ENCODE measurements at places on chromosomes 16 and 17.
A peak's percentile ranks its signal among the peaks of the same experiment; 100 is the strongest.

GRCh38 chr16:69513180-69513966, 52.4 kb upstream of the NFAT5 start:
- no peaks in the 10 kb centered on the region for H3K36me3 ChIP-seq
- no peak for DNase-seq
- H3K27ac ChIP-seq = no peak overlapping the region
- H3K27me3 ChIP-seq = no peaks in the 10 kb centered on the region
- H3K4me1 ChIP-seq = no peaks in the 10 kb centered on the region
- no peak overlapping the region for H3K4me3 ChIP-seq

DNA sequence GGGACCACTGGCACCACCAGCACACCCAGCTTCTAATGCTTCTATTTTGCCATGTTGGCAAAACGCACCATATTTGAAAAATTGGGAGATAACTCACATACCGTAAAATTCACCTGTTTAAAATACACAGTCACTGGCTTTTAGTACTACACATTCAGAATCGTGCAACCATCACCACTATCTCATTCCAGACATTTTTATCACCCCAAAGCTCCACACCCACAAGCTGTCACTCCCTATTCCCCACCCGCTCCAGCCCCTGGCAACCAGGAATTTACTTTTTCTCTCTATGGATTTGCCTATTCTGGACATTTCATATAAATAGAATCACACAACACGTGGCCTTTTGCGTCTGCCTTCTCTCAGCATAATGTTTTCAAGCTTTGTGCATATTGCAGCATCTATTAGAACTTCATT, 25.0 kb downstream of the PPL start:
- no peaks in the 10 kb centered on the region for H3K4me1 ChIP-seq
- DNase-seq = no peak
- H3K4me3 ChIP-seq = no peak overlapping the region
- H3K27me3 ChIP-seq = no peaks in the 10 kb centered on the region
- H3K27ac ChIP-seq = no peak overlapping the region

DNA sequence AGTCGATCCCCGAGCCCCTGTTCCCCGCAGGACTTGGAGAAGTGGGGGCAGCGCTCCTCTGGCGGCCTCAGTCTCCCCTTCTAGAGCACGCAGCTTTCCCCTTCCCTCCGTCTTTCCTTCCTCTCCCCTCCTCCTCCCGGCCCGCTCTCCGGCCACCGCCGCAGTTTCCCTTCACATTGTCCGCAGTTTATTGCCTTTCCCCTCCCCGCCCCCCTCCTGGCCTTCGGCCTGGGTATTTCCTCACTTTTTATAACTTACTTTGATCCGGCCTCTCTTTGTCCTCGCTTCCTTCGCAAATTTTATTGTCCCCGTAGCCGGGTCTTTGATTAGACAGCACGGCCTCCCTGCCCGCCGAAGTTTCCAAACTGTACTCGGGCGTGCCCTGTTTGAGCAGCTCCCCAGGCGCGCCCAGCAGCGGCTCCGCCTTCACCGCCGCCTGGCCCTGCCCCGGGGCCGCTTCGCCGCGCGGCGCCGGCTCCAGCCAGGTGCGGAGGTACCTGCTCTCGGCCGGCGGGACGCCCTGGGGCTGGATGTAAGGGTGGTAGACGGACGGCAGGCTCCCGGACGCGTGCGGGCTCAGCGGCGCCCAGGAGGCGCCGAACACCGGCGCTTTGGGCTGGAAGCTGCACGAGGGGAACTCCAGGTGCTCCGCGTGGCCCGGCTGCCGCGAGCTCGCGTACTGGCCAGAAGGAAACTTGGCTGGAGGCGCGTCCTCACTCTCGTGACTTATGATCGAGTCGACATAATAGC, 488 bp downstream of the HOXB9 start:
- H3K4me1 ChIP-seq = peaks cover 60% of the 10 kb centered on the region
- DNase-seq = peak; percentile 62
- peak overlapping the region; percentile 73 for H3K4me3 ChIP-seq
- peak overlapping the region; percentile 93 for H3K27ac ChIP-seq
- peaks cover 33% of the 10 kb centered on the region for H3K27me3 ChIP-seq

DNA sequence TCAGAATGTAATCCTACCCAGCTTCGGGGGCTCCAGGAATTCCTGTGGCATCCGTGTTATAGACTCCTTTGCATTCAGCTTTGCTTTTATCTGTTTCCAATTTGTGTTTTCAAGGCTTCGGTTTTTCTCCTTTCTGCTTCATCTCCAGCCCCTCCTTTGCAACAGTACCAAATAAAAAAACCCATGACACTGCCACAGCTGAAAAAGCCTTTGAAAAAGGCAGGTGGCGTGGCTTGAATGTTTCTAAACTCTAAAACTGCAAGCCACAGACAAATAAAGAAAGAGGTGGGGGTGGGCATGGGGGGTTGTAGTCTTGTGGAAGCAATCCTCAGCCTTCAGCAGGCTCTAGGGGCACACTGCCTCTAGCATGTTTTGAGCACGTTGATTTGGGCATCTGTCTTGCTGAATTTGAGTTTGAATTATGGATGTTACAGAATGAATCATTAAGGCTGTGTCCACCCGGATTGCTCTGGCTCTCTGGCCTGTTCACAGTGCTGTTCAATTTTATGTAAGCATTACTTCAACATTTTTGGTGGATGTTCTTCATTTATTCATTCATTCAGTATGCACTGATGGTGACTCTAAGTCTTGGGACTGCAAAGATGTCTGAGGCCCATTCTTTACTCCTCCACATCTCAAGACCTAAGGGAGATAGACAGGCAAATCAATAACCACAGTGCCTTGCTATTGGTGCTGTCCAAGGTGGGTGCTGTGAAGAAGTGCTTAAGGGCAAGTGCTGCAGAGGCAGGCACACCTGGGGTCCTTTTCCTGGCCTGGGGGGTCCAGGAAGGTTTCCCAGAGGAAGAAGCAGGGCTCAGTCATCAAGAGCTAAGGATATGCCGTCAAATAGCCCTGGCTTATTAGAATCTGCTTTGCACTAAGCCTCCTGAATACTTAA, 77.4 kb downstream of the CDH13 start:
- H3K4me3 ChIP-seq = no peak overlapping the region
- no peaks in the 10 kb centered on the region for H3K36me3 ChIP-seq
- no peaks in the 10 kb centered on the region for H3K27me3 ChIP-seq
- DNase-seq = no peak
- peaks cover 6% of the 10 kb centered on the region for H3K4me1 ChIP-seq
- H3K27ac ChIP-seq = no peak overlapping the region

- H3K36me3 ChIP-seq = no peaks in the 10 kb centered on the region
- H3K4me1 ChIP-seq = no peaks in the 10 kb centered on the region
- H3K27me3 ChIP-seq = no peaks in the 10 kb centered on the region
- no peak for DNase-seq
- no peak overlapping the region for H3K27ac ChIP-seq
These were observed 21.5 kb downstream of the MYH11 start for GRCh38 chr16:15835136-15835878.

DNA sequence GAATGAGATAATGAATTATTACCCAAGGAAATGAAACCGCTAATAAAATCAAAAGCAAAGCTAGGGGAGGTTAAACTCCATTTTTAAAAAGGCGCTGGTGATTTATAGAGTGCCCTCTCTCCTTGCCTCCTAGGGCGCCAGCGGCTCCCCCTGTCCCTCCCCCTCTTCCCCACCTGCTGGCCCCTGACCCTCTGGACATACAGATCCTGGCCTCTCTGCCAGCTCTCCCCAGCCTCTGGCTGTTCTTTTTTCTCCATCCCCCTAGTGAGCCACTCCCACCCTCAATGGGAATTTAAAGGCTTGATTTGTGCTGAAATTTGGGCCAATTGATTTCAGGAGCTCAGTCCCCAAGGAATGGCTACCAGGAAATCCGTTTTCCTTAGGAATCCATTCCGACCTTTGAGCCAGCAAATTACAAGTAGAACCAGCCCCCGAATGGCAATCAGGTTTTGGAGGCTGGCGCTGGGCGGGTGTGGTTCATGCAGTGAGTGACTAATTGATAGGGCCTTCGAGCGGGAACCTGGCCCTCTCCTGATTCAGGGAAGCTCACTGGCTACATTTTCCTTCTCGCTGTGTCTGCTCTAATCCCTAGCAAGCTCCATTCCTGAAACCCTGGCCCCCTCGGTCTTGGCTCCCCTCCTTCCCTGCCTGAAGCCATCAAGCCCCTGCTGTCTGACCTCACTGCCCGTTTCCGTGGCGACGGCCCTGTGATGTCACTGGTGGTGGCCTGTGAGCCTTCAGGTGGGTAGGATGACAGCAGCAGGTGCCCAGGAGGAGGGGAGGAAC, 141.9 kb upstream of the SDK2 start:
- peaks cover 35% of the 10 kb centered on the region for H3K4me1 ChIP-seq
- DNase-seq = no peak
- no peaks in the 10 kb centered on the region for H3K36me3 ChIP-seq
- H3K27ac ChIP-seq = no peak overlapping the region
- no peaks in the 10 kb centered on the region for H3K27me3 ChIP-seq

Data from spinal cord (tissue), 10 donors.